Left renal cortex interstitium (tissue), 4 donors: ENCODE measurements at places on chromosomes 1 and 21. TPM values are rescaled to one million over a fixed set of nuclear protein-coding genes. Genes with fewer than 3 reads are reported as not detected.

Gene CORT
- 0.96 TPM for polyA plus RNA-seq

Gene PPM1J
- 0.96 TPM for polyA plus RNA-seq

Gene WNT4
- polyA plus RNA-seq = 6.2 TPM

Gene MIER1
- polyA plus RNA-seq = 37.6 TPM

Gene TMPRSS15
- polyA plus RNA-seq = 0.36 TPM

Gene HOOK1
- polyA plus RNA-seq = 67.7 TPM

Gene VSIG8
- polyA plus RNA-seq = 0.39 TPM

Gene LCE1B
- polyA plus RNA-seq = not detected

Gene POLR3C
- 37.3 TPM for polyA plus RNA-seq

Gene GPR52
- polyA plus RNA-seq = not detected

Gene PYHIN1
- 0.24 TPM for polyA plus RNA-seq

Gene TIAM1
- polyA plus RNA-seq = 9.4 TPM

Gene SPATA46
- 0.37 TPM for polyA plus RNA-seq

Gene LCE6A
- not detected for polyA plus RNA-seq
